GM23338 (cell line): ENCODE measurements at places on chromosomes 1 and 21. TPM values are rescaled to one million over a fixed set of nuclear protein-coding genes. Genes with fewer than 3 reads are reported as not detected.

GRCh38 chr21:44930543-44930981 is 9.3 kb upstream of the SLX9 start:
- DNase-seq: no peak

GRCh38 chr1:27782950-27783349 is 9.9 kb downstream of the STX12 start:
- DNase-seq: no peak

GRCh38 chr1:86860020-86860419 is 53.9 kb downstream of the SELENOF start:
- DNase-seq: peak; percentile 29

GRCh38 chr21:27715131-27715530 is 748.2 kb upstream of the ADAMTS5 start:
- DNase-seq: no peak

DNA sequence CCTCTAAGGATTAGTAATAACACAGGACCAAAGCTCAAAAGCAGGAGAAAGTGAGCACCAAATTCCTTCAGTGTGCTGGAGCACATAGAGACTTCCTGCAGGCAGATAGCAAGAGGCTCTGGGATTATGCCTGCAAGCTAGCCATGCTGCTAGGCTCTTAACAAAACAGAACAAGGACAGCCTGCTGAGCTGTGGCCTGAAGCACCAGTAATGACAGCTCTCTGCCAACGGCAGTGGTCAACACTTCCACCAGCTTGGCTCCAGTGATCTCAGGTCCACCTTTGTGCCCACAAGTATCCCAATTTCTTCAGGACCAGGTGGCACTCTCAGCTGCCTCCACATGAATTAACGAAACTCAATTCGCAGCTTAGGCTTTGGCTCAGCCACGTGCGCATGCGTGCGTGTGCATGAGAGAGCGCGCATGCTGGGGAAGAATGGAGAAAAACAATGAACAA is 64.2 kb downstream of the SLC45A1 start:
- peak; percentile 40 for DNase-seq

- DNase-seq: no peak
Measured at GRCh38 chr1:32606565-32607371, 43.6 kb downstream of the ZBTB8OS start.

DNA sequence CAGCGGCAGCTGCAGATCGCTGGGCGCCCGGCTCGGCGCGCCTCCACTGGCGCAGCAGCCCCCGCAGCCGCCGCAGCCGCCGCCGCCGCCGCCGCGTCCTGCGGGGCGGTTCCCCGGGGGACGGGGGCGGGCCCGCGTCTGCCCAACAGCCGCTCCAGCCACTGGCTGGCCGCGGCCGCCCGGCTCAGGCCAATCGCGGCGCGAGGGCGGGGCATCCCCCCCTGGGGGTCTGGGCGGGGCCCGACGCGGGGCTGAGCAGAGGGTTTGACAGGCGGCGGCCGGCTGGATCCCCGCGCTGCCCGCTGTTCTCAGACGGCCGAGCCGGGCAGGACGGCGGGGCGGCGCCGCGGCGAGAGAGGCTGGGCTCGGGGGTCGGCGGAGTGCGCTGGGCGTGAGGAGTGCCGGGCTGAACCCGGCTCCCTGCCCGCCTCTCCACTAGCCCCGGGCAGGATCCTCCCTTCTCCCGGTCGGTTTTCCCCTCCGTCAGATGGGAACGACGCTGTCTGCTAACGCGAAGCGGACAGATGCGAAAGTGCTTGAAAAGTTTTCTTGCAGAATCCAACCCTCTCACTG is at the start of gene GLIS1:
Gene GLIS1 (minus strand): TSS at position 56 of the 573 bp plus-strand sequence. CDS start 1,100 bp downstream, outside the sequence.
- peak; percentile 92 for DNase-seq

- DNase-seq: no peak
Measured at GRCh38 chr1:2375246-2375922, 16.0 kb downstream of the MORN1 start.

GRCh38 chr1:179369751-179370341 is 4.1 kb downstream of the AXDND1 start:
- DNase-seq: peak; percentile 85

DNA sequence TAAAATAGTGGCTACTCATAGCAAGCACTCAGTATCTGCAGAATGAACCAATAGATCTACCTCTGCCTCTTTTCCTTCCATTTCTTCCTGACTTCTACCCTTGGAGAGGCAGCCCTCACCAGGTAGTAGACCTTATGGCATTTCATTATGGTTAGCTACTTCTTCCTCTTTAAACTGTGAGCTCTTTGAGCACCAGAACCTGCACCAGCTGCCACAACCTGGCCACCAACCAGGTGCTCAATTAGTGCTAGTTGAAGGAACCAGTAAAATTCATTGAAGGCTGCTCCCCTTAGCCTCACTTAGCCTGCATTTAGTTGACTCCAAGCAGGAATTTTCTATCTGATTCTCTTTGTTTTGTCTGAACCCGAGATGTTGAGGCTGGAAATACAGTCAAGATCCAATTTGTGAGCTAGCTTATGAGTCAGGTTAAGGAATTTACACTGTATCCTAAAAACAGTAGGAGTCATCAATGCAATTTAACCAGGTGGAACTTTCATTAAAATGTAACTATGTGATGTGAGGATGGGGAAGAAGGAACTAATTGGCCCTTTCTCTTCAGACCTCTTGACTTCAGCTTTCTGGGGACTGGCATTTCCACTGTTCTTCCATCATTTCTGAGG is 81.5 kb upstream of the UBE2U start:
- DNase-seq: no peak

- no peak for DNase-seq
Measured at GRCh38 chr1:3633344-3634058, 8.7 kb downstream of the TPRG1L start.

Gene CYYR1
- 23.8 and 25.6 TPM in 2 replicates for total RNA-seq

Gene PHACTR4
- total RNA-seq: 29.7 and 35.4 TPM in 2 replicates
